Cerebellum (tissue), 4 donors: ENCODE measurements at places on chromosomes 16 and 17.
A peak's percentile ranks its signal among the peaks of the same experiment; 100 is the strongest.

DNA sequence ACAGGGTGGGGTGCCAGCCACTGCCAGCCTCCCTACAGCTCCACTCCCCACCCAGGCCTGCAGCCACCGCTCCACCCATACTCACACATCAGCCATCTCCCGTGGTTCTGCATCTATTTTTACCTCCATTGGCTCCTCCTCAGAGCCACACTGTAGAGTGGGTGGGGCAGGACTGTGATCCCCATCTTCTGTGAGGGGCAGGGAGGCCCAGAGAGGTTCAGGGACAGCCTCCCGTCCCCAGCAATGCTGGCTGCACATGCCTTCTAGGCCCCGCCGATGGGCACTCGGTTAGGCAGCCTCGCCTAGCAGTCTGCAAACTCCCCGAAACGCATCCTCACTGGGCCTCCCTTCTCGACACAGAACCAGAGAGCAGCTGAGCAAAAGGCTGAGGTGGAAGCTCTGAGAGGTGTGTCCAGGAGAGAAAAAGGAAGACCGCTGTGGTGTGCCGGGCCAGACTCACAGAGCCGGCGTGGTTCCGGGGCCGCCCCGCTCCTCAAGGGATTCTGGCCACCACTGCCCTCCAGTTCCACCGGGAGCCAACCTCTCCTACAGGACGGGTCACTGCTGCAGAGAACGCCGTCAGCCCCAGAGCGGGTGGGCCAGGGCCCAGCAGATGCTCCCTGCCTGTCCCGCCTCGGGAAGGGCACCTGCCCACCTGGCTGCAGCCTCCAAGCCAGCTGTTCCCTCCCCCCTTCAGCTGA, 71.9 kb downstream of the ABR start:
- no peak for DNase-seq

GRCh38 chr17:36597226-36597625, 4.2 kb upstream of the MRM1 start:
- DNase-seq, result no peak

- peak; percentile 65 for DNase-seq
Observed at GRCh38 chr17:75876938-75877751, 1.2 kb downstream of the TRIM47 start.

GRCh38 chr17:4881761-4882555, 17.4 kb upstream of the C17orf107 start:
- DNase-seq, result peak; percentile 66
